ENCODE measurements at places on chromosomes 1 and 21.

- no peak for DNase-seq
These were observed 9.1 kb downstream of the KDF1 start for GRCh38 chr1:26951216-26951615.

DNA sequence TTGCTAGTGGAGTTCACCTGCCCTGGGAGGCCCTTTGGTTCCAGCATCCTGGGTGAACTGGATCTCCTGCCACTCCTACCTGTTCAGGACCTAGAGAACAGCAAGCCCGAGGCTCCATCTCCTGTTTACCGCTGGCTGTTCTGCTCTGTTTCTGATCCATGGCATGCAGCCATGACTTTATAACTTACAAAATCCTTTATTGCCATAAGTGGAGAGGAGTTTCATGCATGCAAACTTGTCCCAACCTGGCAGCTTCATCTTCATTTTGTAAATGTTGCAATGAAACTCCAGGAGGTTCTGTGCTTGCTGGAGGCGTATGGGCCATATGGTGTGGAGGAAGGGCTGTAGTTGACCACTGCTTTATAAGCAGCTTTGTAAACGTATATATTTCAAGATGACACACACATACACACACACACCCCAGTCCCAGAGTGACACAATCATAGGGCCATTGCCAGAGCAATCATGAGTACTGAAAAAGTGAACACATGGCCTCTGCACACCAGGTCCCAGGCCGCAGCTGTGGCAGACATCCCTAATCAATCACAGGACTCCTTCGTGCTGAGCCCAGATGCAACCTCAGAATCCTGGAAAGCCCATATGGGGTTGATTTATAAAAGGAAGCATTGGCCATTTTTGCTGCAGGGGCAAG, 69.0 kb downstream of the UBIAD1 start:
- DNase-seq = no peak

DNA sequence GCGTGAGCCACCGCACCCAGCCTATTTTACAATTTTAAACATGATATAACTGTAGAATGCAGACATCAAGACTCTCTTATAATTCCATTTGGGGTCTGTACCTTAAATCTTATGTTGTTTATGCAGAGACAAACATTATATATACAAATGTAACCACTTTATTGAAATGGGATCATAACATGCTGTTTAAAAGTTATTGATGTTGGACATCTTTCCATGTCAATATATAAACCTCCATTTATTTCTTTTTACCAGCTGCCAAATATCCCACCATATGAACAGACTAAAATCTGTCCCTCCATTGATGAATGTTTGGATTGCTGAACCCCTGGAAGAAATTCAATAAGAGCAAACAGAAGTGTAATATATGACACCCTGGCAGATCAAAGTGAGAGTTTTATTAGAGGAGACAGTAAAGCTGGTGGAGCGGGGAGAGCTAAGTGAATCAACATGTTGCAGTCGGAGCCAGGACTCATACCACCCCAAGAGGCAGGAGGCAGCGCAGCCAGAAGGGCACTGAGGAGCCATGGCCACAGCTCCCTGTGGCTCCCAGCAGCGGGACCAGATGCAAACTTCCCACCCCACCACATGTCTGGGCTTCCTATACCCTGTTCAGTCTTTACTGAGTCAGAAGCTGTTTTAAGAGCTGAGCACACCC, 4.7 kb upstream of the PCSK9 start:
- DNase-seq = no peak

- DNase-seq = no peak
These were observed 156.5 kb upstream of the VAMP3 start for GRCh38 chr1:7614576-7615074.

- DNase-seq = no peak
These were observed 147.8 kb downstream of the TENT5C start for GRCh38 chr1:117753652-117754051.

- peak; percentile 91 for DNase-seq
These were observed 28.1 kb downstream of the SHISA4 start for GRCh38 chr1:201916649-201917249.

DNA sequence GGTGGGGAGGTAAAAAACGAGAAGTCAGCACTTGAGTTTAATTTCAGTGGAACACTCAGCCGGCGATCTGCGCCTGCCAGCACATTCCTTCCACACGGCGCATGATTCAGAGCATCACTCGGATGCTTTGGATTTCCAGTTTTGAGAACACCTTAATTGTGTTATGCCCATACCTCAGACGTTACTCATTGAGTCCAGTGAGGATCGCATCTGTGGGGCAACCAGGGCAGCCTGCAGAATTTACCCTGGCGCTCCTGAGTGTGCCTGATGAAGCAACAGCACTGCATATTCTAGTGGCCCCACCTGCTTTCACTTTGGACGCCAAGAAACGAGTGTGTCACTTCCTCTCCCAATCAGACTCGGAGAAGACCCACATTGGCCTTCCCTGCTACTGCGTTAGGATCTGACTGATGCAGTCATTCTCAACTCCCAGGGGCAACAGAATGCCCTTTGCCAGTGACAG, 19.9 kb downstream of the FAM89A start:
- DNase-seq = no peak

DNA sequence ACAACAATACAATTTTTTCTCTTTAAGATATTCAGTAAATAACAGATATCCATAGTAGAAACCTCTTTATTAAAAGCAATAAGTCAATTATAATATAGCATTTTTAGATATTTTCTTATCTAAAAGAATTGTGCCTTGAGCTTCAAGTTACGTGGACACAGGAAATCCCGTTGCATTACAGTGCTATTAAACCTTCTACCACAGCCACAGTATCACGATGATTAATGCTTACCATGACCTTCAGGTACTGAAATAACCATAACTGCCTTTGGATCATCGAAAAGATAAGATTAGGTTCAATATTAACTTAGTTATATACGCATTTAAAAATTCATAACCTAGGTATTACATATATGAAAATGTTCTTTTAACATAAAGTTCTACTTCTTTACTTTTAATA, 17.9 kb downstream of the B3GALNT2 start:
- no peak for DNase-seq

- no peak for DNase-seq
These were observed 6.2 kb downstream of the CD247 start for GRCh38 chr1:167512046-167512654.

- no peak for DNase-seq
These were observed 36.1 kb upstream of the IVNS1ABP start for GRCh38 chr1:185353124-185353523.

DNA sequence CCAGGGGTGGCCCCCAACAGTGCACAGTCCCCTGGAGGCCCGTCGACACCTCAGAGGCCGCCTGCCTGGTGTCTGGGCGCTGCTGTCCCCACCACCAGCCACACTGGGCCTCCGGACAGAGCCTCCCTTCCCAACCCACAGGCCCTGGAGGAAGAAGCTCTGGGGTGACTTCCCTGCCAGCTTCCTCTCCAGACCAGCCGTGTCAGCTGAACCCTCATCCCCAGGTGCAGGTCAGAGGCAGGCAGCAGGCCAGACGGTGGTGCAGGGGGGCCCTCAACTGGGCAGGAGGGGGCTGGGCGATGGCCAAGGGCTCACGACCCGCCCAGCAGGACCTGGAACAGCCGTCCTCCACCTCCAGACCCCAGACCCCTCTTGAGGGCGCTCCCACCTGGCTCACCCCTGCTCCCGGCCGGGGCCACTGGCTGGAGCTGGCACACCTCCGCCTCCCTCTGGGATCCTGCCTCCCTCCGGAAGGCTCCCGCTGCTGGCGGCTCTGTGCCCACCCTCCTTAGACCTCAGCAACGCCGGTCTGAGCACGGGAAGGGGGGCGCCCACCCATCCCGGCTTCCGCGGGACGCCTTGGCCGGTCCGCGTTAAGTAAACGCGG, 520 bp downstream of the TNFRSF18 start:
- DNase-seq = no peak

DNA sequence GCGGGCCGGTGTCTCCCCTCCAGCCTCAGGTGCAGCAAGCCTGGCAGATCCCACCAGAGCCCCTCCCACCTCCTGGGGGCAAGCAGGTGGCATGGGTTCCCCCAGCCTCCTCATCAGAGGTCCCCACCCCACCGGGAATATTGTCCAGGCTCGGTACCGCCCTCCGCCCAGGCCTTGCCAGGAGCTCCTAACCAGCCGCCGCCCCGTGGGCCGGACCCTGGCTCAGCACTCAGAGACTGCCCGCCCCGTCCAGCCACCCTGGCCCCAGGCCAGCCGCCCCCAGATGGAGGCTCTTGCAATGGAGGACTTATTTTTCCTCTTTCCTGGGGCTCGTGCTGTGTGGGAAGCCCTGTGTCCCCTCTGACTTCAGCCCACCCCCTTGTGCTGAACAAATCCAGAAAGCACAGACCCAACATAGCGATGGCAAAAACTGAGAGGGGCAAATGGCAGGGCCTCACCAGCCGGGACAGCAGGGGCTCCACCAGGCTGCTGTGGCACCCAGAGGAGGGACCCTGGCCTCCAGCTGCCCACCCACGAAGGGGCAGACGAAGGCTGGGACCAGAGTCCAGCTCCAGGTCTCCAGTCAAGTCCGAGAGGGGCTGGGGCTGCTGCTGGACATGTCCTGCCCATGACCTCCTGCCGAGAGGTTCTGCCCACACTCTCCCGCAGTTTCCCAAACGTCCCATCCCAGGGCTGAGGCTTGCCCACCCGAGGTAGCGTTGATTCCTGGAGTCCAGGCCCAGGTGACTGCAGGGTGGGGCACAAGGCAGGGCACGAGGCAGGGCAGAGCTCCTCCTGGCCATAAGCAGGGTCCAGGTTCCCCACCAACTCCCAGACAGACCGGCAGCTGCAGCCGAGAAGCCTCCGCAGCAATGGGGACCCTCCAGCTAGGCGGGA, 7.5 kb downstream of the MEGF6 start:
- no peak for DNase-seq

- no peak for DNase-seq
These were observed 126.7 kb downstream of the EIF4G3 start for GRCh38 chr1:21050031-21050430.

DNA sequence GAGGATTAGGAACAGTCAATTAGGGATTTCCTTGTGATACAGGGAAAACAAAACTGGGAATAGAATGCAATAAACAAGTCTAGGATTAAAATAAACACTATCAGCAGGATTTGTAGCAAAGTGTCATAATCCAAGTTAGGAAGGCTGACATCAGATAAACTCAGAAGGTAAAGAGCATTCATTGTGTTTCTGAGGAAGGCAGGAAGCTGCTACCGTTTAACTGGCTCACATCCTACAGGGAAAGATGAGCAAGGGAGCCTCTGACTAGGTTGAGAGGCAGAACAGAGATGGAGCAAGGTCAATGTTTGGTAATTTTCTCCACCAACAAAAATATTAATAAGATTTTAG, 124.7 kb downstream of the POU2F1 start:
- no peak for DNase-seq

GRCh38 chr1:69976896-69977295, 228.5 kb downstream of the LRRC40 start:
- no peak for DNase-seq

- DNase-seq = no peak
These were observed 437.7 kb downstream of the OMA1 start for GRCh38 chr1:58108783-58109182.

- DNase-seq = no peak
These were observed 40.0 kb downstream of the TYW3 start for GRCh38 chr1:74772945-74773344.

DNA sequence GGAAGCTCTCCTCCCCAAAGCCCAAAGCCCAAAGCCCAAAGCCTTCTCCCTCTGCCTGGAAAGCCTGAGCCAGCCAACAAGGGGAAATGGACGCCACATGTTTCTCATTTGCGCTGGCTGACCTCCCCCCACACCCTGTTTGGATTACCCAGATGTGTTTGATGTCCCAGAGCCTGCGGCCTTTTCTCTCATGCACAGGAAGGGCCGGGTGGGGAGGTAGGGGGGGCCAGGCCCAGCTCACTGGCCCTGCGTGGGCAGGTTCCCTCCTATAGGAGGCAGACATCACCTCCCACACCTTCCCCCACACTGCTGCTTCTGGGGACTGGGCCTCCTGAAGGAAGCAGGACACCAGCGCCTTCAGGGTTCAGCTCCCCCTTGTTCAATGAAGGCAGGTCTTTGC, 116.3 kb downstream of the NAV1 start:
- DNase-seq = peak; percentile 22

- no peak for DNase-seq
These were observed 17.6 kb downstream of the SHISA4 start for GRCh38 chr1:201906336-201906735.

- DNase-seq = no peak
These were observed 32.6 kb downstream of the OR2G3 start for GRCh38 chr1:247638011-247638410.

- no peak for DNase-seq
These were observed 29.5 kb downstream of the TLCD4 start for GRCh38 chr1:95146637-95147036.
